ENCODE measurements at places on chromosomes 16 and 17.

- no peak for DNase-seq
These were observed 90.1 kb upstream of the CDC42EP4 start for GRCh38 chr17:73401911-73402310.

DNA sequence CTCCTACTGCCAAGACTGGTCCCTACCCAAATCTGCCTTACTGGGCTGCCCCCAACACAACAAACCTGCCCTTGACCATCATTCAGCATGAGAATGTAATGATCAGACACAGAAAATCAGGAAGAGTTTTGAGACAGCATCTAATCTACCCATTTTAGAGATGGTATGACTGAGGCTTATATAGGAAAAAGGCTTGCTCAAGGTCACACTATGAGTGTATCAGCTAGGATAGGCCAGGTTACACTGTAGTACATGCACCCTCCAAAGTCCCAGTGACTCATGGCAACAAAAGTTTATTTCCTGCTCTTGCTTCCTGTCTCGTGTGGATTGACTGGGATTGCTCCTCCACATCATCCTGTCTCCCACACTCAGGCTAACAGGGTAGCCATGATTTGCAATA lies 27.9 kb downstream of the NLRC5 start:
- DNase-seq, result no peak

- no peak for DNase-seq
These were observed 7.2 kb upstream of the N4BP1 start for GRCh38 chr16:48617104-48617705.

- no peak for DNase-seq
These were observed 21.4 kb downstream of the TOM1L2 start for GRCh38 chr17:17950806-17951205.

GRCh38 chr17:17564323-17564722 lies 27.2 kb downstream of the PEMT start:
- DNase-seq, result no peak

DNA sequence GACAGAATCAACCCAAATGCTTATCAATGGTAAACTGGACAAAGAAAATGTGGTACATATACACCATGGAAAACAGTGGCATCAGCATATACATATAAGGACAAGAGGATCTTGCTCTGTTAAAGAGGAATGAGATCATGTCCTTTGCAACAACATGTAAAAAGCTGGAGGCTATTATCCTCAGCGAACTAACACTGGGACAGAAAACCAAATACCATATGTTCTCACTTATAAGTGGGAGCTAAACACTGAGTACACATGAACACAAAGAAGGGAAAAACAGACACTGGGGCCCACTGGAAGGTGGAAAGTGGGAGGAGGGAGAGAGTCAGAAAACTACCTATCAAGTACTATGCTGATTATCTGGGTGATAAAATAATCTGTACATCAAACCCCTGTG lies 447.3 kb upstream of the MAF start:
- DNase-seq, result no peak

DNA sequence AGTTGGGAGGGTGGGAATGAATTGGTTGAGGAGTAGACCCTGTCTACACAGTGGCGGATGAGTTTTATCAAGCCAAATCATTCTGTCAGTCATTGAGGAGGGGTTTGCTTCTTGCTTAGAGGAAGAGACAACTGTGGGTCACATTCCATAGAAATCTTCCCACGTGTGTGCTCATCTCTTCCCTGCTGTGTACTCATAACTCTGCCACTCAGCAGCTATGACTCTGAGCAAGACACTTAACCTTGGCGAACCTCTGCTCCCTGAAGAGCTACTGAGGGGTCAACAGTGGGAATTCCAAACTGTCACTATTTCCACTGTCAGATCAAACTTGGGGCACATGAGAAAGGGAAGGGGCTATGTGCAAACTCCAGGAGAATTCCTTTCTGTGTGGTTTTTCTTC lies 72.6 kb upstream of the COX10 start:
- DNase-seq, result peak; percentile 3

DNA sequence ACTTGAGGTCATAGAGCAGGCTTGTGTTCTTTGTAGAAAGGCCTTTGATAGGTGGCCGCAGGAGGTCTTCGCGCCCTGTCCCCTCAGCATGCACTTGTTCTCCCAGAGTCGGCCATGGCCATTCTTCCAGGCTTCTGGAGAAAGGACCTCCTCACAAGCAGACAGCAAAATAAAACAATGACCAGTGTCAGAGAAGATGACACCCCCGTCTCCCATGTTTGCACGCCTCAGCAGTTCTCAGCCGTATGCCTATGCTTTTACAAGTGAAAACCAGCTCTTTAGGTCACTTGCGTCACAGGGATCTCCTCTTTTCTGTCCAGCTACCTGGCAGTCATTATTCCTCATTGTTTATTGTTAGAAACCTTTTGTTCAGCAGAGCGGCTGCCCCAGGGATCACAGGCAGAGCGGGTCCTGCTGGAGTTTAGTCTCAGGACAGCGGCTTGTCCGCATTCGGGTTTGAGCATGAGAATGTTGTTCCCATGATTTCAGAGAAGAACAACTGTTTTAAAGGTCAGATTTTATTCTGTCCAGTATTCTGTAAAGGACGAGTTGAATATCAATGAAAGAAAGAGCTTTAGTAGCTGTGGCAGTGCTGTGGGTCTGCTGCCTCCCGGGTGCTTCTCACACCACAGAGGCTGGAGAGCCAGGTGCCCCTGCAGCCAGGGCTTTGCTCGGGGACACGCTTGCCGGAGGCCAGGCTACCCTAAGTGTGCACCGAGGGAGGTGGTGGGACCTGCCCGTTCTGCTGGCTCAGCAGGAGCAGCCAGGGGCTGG lies 123.9 kb downstream of the RPTOR start:
- DNase-seq, result no peak

GRCh38 chr17:65231086-65231485 lies 93.9 kb downstream of the RGS9 start:
- DNase-seq, result no peak

GRCh38 chr16:69509125-69509524 lies 56.6 kb upstream of the NFAT5 start:
- no peak for DNase-seq

DNA sequence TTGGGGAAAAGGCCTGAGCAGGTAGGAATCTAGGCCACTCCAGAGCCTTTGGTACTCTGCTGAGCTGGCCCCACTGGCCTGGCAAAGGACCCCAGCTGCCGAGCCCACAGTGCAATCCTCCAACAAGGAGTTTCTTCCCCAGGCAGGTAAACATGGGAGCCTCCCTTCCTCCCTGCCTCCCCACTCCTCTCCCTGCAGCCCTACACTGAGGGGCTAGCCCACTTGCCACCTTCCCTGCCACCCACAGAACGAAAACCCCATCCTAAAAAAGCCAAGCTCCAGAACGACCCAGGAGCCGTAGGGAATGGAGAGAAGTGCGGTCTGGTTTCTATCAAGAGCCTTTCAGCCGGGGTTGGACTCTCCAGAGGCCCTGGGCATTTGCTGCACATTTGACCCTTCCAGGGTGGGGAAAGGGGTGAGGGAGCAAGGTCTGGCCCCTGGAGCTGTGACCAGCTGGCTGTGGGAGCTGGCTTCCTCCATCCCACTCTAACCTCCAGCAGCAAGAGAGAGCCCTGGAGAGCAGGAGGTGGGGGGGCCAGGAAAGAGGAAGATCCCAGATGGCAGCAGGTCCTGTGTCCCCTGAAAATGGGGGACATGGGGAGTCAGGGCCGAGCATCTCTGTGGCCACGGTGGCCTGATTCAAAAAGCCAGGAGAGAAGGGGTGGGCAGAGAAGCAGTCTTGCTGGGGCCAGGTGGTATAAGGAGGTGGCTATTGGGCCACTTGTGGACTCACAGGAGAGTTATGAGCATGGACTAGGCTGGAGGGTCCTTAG lies 1.3 kb downstream of the HID1 start:
- DNase-seq, result no peak

- DNase-seq, result no peak
These were observed 3.3 kb upstream of the KRT35 start for GRCh38 chr17:41483991-41484826.

DNA sequence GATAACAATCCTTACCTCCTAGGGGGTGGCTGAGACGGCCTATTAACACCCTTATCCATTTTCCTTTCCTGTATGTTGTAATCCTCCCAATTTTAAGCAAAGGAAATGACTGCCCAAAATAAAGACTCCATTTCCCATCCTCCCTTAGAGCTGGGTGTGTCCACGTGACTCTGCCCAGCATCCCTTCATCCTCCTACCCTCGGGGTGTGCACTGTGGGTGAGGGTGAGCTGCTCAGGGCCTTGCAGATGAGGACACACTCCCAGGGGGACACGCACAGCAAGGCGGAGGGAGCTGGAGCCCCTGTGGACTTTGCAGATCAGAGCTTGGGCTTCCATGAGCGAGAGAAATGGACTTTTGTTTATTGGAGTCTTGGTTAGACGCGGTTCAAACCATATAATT lies 186.8 kb downstream of the IRF8 start:
- no peak for DNase-seq

DNA sequence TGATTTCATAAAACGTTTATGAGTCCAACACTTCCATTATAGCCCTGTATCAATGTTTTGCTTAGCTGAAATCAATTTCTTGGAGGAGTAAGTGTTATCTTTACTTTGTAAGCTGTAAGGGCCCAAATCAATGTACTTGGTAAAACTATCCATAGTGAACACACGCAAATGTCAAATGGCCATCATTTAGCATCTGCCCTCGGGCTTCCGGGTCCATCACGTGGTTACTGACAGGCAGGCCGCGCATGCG lies 687 bp upstream of the NARF start:
- no peak for DNase-seq

Measured in left kidney (tissue), 8 donors.